ENCODE measurements at places on chromosomes 12 and 14.

- no peak for DNase-seq
These were observed 37.5 kb downstream of the EMP1 start for GRCh38 chr12:13233830-13234641.

GRCh38 chr12:123895451-123895850 lies 77.2 kb downstream of the CCDC92 start:
- no peak for DNase-seq

DNA sequence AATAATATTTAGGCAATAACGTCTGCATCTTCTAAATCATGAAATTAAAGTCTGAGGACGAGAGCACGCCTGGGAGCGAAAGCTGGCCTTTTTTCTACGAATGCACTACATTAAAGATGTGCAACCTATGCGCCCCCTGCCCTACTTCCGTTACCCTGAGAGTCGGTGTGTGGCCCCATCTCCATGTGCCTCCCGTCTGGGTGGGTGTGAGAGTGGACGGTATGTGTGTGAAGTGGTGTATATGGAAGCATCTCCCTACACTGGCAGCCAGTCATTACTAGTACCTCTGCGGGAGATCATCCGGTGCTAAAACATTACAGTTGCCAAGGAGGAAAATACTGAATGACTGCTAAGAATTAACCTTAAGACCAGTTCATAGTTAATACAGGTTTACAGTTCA lies 19.3 kb downstream of the CKB start:
- DNase-seq = no peak

DNA sequence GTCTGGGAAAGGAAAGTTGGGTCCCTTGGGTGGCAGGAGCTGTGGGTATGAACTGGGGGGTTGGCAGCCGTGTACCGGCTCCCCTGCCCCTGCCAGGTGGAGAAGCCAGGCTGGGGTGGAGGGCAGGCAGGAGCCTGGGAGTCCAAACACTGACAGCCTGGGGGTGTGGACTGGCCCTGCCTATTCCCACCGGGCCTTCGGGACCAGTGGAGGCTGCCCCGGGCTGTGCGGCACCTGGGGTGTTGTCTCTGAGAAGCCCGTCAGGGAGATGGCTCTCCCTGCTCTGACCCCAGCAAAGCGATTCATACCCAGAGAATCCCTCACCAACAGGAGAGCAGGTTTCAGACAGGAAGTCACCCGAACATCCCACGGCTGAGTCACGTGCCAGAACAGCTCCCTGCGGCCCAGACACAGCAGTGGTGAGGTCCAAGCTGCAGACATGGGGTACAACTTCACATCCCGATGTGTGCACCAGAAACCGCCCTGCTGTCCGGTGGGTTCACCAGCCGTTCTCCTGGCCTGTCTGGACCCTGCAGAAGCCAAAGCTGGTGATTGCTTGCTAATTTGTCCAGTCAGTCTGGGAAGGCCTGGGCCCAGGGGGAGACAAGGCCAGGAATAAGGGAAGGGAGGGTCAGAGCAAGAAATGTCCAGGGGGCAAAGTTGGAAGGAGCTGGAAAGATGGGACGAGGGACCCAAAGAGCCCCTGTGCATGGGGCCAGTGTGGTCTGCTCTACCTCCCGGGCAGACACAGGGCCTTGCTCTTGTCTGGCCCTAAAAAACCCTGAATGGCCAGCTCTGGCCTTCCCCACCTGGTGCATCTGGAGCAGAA lies 2.1 kb upstream of the GPR132 start:
- DNase-seq = no peak

DNA sequence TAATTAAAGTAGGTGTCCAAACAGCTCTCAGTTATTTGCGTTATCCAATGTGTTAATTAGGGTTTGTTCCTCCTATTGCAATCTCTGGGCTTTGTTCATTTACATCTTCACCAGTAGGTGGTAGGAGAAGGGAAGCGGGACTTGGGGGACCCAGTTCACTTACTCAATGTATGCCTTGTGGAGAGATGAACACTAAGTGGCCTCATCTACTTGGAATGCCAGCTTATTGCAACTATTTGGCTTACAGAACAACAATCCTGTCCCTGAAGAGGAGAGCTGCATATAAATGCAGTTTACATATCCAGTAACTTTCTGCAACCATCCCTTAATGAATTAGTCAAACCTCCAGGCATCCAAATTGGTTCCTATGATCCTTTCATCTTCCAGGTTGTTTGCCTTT lies 417.1 kb upstream of the CCDC196 start:
- DNase-seq = no peak

GRCh38 chr14:80059041-80059440 lies 152.3 kb downstream of the DIO2 start:
- no peak for DNase-seq

All from NCI-H2171 treated with DMSO at 0.1 percent for 48 hours (cell line).